ENCODE measurements at places on chromosomes 7 and 10.

DNA sequence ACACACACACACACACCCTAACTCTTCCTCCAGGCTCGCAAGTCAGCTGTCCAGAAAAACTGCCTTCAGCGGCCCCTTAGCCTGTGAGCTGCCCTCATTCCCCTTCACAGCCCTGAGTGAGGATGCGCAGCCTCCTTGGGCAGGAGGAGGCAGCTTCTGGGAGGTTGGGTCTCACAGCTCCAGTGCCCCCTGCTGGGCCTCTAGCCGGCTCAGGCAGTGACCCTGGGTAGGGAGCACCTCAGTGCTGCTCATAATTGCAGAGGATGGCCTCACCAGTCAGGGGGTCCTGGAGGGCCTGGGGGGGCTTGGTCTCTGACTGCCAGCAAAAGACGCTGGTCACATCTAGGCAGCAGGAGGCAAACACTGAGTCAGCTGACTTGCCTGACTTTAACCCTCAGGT is 43.7 kb downstream of the ZNF273 start:
- no peak for DNase-seq

GRCh38 chr10:127907411-127908105 is 655 bp downstream of the PTPRE start:
- DNase-seq = no peak

- no peak for DNase-seq
Observed at GRCh38 chr10:74738052-74738451, 88.3 kb upstream of the KAT6B start.

GRCh38 chr10:124198125-124198501 is 104.7 kb upstream of the CHST15 start:
- no peak for DNase-seq

DNA sequence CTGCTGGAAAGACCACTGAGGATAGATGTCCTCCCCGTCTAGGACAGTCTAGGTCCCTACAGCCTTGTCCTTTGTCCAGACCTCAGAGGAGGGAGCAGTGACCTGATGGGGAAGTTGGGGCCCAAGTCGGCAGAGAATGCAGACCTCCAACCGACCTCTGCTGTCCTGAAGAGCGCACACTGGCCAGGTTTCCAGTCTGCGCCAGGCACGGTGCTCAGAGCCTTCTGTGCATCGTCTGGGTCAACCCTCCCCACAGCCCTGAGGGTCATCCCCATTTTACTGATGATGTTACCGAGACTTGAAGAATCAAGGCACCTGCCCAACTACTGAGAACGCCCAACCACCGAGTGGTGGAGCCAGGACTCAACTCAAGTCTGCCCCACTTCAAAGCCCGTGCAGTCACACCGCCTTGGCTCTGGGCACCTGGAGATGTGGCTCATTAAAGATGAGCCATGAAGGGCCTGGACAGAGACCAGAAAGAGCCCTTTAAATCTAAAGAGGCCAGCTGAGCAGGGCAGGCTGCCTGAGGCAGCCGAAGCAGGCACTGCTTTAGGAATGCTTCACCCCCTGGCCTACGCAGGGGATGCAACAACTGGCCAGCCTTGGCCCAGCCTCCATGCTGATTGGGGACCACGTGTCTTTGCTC is 4.4 kb downstream of the ITPRIP start:
- no peak for DNase-seq

GRCh38 chr7:26514633-26515032 is 223.0 kb downstream of the SNX10 start:
- no peak for DNase-seq

DNA sequence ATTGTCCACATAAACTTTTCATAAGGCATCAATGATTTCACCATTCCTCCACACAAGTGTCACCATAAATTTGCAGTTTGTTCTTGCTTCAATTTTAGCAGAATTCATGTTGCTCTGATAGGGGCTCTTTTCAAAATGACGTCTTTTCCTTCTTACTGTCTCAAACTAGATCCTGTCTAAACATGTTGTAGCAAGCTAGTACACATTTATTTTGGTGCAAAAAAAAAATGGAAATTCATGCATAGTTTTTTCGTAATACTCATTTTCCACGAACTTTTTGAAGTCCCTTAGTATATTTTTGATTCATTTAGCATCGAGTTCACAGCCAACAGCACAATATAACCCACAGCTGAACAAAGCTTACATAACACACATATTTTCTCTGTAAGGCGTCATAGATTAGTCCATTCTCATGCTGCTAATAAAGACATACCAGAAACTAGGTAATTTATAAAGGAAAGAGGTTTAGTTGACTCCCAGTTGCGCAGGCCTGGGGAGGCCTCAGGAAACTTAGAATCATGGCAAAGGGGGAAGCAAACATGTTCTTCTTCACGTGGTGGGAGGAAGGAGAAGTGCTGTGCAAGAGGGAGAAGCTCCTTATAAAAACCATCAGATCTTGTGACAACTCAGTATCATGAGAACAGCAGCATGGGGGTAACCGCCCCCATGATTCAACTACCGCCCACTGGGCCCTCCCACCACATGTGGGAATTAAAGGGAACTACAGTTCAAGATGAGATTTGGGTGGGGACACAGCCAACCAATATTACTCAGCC is 301.5 kb downstream of the CCDC3 start:
- no peak for DNase-seq

DNA sequence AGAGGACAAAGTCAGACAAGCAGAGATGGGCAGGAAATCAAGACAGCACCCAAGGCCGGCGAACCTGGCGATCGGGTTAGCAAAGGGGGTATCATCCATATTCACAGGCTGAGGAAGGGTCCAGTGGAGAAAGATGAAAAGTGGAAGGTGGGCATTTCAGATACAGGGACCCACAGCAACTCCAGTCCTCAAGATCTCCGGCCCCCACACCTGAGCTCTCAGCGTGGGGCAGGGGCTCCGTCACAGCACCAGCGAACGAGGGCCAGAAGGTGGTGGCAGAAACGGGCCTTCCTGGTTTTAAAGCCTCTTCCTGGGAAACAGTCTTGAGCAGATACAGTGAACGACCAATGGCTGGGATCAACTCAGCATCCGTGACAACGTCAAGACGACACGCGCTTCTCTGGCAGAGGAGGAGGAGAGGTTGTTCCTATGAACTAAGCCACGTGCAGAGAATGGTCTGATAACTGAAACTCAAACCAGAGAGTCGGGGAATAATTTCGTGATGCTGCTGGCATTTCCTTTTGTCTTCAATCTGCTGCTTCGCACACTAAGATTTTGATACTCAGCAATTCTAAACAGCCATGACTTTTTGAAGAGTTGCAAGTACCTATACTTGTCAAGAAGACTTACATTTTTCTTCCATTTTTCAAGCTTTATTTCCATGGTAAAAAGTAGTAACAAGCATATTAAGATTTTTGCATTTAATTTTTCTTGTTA is 219.8 kb downstream of the ZMYND11 start:
- DNase-seq = no peak

- DNase-seq = no peak
Observed at GRCh38 chr7:37069336-37069735, 345.0 kb upstream of the AOAH start.

GRCh38 chr7:15128716-15129115 is 226.2 kb upstream of the DGKB start:
- no peak for DNase-seq
